ENCODE measurements at places on chromosomes 5 and 9.

DNA sequence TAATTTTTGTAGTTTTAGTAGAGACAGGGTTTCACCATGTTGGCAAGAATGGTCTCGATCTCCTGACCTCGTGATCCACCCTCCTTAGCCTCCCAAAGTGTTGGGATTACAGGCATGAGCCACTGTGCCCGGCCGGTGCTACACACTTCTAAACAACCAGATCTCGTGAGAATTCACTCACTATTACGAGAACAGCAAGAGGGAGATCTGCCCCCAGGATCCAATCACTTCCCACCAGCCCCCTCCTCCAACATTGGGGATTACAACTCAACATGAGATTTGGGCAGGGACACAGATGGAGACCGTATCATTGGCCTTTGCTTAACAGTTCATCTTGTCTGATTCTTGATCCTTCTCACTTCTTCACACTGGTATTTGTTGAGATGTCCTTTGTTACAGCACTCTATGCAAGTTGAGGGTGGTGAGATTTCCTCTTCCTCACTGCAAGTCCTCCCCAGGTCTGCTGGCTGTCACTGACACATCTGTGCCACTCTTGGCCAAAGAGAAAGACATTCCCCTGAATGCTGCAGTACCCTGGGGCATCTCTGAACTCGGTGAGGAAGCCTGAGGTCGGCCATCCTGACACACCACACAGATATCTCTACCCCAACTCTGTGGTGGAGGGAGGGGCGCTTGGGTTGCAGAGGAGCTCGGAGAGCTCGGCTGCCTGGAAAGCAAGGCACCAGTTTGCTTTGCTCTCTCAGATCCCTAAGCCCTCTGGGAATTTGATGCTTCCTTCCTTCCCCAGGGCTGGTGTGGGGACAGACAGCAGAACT is 4.2 kb upstream of the SUB1 start:
- DNase-seq, result peak; percentile 54

GRCh38 chr5:16737620-16738364 is 121.0 kb upstream of the RETREG1 start:
- no peak for DNase-seq

- DNase-seq, result no peak
Observed at GRCh38 chr5:62197697-62198096, 108.3 kb upstream of the KIF2A start.

DNA sequence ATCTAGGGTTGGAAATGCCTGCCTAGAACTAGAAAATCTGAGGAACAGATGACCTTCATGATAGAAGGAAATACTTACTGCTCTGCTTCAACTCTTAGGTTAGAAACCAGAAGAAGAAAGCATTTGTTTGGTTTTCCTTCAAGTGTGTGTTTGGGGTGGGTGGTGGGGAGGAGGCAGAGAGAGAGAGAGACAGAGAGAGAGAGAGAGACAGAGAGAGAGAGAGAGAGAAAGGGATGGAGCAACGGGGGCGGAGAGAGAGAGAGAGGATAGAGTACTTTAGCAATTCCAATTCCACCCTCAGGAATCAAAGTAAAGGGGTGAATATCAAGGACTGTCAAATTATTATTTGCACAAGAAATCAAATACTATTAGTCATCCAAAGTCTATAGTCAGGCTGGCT is 29.2 kb upstream of the GCNT4 start:
- no peak for DNase-seq

- peak; percentile 52 for DNase-seq
Observed at GRCh38 chr9:5633243-5633642, 4.3 kb downstream of the RIC1 start.

GRCh38 chr5:134874831-134875655 is 872 bp downstream of the TXNDC15 start:
- DNase-seq, result peak; percentile 93

- DNase-seq, result peak; percentile 63
Observed at GRCh38 chr5:149581192-149581861, at the start of gene ARHGEF37. TSS of gene ARHGEF37 (plus strand) at chr5:149581498. CDS start at chr5:149597770, 16,272 bp downstream.

GRCh38 chr5:22850981-22851380 is 2.2 kb downstream of the CDH12 start:
- no peak for DNase-seq

GRCh38 chr5:22591461-22591860 is 261.7 kb downstream of the CDH12 start:
- DNase-seq, result no peak

DNA sequence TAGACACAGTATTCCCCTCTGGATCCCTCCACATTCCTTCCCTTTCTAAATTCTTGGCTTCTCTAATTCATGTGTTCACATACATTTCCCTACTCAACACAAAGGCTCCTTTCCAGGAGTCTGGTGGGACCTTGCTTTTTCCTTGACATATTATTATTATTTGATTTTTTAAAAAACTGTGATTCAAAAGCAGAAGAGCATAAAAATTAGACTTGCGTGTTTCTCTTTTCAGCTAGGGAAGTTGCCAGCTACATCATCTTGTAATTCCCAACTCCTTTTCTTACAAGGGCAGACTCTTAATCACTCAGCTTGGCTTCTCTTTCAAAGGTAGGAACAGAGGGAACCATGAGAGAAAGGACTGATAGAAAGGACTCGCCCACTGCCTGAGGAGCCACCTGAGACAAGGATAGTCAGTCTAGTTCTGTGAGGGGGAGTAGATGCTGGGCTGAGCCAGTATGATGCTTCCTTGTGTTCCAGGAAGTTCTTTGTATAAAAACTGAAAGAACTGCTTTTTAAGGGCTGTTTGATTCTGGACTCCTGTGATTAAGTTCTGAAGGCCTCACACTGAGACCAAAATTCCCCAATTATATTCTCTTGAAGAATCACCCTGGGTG is 51.0 kb upstream of the DPYSL3 start:
- no peak for DNase-seq

DNA sequence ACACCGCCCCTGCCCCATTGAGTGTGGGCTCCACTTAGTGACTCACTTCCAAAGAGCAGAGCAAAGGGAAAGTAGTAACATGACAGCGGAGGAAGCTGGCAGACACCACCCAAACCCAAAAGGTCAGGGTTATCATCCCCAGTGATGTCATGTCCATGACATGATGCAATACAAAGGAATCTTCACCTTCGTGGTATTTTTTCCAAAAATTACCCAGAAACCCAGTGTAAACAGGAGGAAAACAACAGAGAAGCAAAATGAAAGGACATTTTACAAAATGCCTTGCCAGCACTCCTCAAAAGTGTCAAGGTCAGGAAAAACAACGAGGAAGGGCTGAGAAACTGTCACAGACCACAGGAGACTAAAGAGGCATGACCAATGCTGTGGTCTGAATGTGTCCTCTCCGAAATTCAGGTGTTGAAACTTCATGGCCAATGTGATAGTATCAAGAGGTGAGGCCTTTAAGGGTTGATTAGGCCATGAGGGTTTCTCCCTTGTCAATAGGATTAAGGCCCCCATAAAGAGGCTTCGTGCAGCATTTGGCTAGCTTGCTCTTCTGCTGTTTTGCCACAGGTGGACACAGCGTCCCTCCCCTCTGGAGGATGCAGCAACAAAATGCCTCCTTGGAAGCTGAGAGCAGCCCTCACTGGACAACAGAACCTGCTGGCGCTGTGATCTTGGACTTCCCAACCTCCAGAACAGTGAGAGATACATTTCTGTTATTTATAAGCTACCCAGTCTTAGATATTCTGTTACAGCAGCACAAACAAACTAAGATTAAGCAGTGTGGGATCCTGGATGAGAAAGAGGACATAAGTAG is 30.5 kb upstream of the MED10 start:
- no peak for DNase-seq

DNA sequence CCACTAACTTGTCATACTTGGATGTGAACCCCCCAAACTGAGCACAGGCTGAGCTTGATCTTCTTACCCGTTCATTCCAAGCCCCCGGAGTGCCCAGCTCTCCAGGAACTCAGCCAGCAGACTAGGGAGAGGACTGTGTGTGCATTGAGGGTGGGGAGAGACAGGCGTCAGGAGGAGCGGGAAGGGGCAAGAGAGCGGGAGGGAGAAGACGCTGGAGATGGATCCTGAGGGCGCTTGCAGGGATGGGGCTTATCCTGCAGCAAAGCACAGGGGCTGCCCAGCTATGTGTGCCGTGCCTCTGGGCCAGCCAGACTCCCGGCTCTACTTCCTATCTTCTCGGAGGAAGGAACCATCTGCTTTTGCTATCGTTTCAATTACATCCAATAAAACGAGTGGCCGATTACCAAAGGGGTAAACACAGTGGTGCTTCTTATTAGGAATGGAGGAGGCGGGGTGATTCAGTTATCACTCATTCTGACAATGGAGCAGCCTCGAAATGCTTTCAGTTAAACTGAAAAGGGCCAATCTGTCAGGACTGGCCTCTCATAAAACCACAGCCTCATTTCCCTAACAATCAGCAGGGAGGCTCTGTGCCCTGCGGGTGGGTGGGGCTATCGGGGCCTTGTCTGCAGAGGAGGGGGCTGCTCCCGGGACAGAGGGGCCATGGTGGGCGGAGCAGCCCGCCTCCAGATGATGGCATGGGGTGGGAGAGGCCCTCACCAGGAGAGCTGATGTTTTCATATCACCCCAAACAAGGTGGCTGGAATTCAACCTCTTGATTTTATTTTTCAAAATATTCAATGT is 168.2 kb downstream of the DAB2IP start:
- peak; percentile 67 for DNase-seq

- DNase-seq, result peak; percentile 80
Observed at GRCh38 chr9:111902391-111903139, 6.0 kb downstream of the UGCG start.

DNA sequence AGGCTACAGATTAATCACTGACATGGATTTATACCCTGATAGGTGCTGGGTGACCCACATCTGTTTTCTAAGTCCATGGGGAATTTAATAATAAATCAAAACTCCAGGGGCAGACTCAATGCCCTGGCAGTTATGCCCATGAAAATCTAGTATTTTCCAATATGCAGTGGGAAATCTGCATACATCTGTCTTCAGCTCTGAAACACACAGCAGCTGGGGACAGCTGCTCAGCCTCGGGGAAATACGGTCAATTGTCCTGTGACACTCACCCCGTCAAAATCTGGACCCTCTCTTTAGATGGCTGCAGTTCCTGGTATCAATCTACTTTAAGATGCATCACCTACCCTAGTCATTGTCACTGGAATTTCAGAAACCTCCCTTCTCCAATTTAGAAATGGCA is 12.7 kb upstream of the C1QTNF3 start:
- no peak for DNase-seq

- no peak for DNase-seq
Observed at GRCh38 chr5:79191457-79191856, 44.5 kb upstream of the JMY start.

DNA sequence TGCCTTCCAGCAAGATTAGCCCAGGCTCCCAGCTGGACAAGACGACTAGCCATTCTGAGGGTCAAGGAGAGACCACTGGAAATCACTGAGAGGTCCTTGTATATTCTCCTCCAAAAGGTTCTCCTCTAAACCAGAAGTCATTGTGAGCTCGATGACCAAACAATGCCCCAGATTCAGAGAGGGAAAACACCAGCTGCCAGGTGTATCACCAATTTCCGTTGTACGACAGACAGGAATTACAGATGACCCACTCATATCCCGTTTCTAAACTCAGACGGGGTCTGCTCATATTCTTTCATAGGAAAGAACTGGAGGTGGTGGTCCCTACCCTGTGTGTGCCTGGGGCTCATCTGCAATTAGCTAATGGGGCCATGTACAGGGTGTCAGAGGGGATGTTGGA is 14.2 kb downstream of the FAXDC2 start:
- no peak for DNase-seq

GRCh38 chr9:14887149-14887548 is 23.1 kb downstream of the FREM1 start:
- no peak for DNase-seq
